Thymus (tissue), 14 donors: ENCODE measurements at places on chromosomes 7 and 10. TPM values are rescaled to one million over a fixed set of nuclear protein-coding genes. Genes with fewer than 3 reads are reported as not detected.

Gene PRTFDC1
- total RNA-seq: 9.1 TPM

Gene CDC123
- 122 TPM for total RNA-seq

Gene SLC4A2
- total RNA-seq: 22.9 TPM

Gene MSMB
- total RNA-seq: 1.1 TPM

Gene TMEM236
- total RNA-seq: 0.24 TPM
